NCI-H1048 (cell line): ENCODE measurements at places on chromosomes 13 and 19.

GRCh38 chr19:12485052-12485416 lies 418 bp upstream of the ZNF709 start:
- DNase-seq = no peak

DNA sequence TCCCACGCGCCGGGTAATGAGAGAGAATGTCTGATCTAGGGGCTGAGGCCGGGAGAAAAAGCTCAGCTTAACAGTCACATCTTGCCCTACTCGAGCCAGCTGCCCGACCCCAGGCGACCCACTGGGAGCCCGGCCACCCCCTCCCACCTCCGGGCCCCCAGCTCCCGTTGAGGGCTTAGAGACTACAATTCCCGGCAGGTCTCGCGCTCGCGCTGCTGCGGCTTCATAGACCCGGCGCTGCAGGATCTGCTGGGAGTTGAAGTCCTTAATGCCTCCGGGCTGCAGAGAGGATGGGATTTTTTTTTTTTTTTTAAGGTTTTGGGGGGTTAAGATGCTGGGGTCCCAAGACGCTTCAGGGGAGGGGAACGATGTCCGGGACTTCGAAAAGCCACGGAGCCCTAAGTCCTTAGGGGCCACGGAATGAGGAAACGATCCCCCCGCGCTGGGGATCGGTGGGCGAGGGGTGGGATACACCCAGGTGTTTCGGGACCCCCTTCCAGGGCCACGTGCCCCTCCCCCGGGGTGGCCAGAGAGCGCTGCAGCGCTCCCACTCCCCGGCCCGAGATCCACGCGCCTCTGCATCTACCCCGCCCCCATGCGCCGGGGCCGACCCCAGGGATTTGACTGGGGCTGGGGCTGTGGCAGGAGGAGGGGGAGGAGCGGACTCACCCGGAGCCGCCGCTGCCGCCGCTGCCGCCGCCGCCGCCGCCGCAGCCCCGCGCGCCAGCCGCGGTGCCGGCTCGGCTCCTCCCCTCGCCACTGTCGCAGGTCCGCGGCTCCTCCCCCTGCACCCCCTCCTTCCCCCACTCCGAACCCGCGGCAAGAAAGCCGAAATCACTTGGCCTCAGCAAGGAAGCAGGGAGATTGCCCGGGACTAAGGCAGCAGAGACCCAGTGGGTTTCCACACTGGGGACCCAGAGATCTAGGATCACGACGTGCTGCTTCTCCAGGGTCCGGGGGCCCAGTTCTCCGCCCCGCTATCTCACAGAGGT lies at the start of gene SYT3:
SYT3 (minus strand) TSS at position 761 of the 992 bp plus-strand sequence. CDS start 2,470 bp downstream, outside the sequence.
- DNase-seq = no peak

GRCh38 chr13:31801088-31801487 lies 61.8 kb downstream of the RXFP2 start:
- no peak for DNase-seq

- no peak for DNase-seq
Observed at GRCh38 chr19:32324631-32325285, 20.7 kb upstream of the ZNF507 start.

- DNase-seq = no peak
Observed at GRCh38 chr13:114122591-114123211, 9.7 kb downstream of the RASA3 start.

- no peak for DNase-seq
Observed at GRCh38 chr13:44340508-44340907, 33.1 kb upstream of the SERP2 start.

DNA sequence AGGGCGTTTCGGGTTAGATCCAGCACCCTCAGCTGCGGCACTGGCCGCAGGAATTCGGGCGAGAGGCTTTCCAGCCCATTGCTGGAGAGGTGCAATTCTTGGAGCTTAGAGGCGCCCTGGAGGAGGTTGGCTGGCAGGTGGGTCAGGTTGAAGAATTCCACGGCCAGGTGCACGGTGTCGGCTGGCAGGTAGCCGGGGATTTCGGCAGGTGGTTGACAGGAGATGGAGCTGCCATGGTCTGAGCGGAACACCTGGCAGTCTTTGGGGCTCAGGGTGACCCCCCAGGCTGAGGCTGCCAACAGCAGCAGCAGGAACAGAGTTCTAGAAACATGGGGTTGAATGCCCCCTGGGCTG lies 1.3 kb downstream of the LRG1 start:
- DNase-seq = no peak

- no peak for DNase-seq
Observed at GRCh38 chr13:65660731-65661130, 1569.4 kb downstream of the PCDH9 start.

DNA sequence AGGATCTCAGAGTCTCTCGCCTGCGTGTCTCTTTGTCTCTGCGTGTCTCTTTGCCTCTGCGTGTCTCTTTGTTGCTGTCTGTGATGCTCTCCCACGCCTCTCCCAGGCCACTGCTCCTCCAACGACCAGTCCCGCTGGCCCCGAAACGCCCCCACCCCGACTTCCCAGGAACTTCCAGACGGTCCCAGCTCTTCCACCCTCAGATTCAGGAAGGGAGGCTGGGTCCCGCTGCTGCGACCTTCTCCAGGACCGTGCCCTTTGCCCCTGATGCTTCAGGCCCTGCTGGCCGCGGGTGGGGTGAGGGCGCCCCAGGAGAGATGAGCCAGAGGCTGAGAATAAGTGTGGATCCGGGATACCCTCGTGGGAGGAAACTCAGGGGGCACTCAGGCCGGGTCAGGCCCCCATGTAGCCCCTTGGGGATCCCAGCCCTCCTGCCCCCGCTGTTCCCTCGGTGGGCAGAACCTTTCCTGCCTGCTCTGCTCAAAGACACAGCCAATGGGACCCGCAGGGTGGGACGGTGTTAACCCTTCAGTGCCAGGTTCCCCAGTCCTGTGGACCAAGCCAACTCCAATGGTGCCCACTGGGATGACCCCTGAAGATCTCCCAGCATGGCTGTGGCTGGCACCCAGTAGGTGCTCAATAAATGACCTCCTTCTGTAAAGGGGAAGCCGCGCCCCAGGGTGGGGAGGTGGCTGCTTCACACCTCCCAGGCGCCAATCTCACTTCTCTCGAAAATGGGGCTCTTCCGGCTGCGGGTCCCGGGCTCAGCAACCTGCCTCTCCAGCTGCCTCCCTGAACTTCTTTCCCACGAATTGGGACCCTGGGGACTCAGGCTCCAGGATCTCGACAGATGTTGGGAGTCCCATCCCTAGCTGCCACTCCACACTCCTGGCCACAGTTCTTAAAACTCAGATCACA lies 1.5 kb upstream of the S1PR5 start:
- DNase-seq = no peak

DNA sequence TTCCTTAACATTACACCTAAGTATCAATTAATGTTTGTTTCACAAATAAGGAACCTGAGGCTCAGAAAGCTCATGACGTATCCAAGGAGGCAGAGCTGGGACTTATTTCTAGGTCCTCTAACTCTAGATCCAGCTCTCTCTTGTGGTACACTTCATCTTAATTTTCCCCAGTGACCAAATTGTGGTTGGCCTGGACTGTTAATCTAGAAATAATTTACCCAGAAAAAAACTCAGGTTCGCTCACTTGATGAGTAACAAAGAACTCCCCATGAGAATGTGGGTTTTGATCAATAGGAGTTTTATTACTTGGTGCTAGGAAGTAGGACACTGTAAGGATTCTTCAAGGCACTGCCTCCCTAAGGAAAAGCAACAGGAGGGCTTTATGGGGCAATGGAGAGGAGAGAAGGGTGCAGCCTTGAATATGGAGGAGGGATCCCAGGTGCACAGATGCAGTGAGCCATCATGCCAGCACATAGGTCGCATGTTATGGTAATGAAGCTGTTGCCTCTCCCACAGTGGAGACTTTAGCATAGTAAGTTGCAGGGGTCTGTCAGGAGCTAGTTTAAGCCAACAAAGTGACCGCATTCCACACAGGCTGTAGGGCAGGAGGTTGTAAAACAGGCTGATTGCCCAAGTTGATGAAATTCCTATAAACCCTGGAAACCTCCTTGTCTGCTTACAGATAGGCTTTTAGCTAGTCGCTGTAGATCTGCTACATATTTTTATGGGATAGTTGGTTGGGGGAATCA lies 14.7 kb downstream of the RAP2A start:
- no peak for DNase-seq

DNA sequence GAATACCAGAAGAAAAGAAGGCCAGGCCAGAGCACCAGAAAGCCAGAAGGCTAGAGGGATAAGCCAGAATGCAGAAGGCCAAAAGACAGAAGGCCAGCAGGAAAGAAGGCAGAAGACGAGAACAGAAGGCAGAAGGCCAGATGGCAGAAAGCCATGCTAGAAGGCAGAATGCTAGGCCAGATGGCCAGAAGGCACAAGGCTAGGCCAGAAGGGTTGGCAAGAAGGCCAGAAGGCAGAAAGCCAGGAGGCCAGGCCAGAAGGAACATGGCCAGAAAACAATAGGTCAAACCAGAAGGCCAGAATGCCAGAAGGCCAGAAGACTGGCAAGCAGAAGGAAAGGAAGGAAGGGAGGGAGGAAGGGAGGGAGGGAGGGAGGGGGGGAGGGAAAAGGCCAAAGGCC lies 188.8 kb downstream of the TUBA3C start:
- DNase-seq = no peak

DNA sequence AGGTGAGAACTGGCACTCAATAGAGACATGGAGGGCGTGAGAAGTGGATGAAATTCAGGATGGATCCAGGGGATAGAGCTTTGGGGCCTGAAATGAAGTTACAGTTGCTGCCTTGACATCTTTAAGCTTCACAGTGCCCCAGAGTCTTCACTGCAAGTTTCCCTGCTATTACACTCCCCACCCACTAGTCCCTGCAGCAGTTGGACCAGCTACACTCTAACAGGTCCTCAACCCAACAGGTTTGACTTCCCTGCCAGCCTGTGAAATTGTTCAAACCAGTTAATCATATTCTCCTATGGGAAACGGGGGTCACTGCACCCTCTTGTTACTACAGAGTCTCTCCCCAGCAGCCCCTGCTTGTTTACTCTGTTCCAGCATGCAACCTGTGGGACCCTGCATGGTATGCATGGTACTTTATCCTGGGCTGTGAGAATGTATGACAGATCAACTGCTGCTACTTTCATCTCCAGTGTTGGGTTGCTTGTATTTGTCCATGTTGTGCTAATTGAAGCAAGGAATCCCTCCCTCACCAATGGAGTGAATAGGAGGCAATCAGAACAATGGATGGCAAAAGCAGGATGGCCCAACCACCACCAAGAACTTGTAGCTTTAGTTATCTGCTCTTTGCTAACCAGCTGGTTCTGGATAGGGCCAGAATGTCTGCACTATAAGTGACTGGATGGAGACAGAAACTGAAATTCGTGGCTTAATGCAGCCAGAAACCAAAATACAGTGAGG lies 314.2 kb downstream of the OLFM4 start:
- no peak for DNase-seq

DNA sequence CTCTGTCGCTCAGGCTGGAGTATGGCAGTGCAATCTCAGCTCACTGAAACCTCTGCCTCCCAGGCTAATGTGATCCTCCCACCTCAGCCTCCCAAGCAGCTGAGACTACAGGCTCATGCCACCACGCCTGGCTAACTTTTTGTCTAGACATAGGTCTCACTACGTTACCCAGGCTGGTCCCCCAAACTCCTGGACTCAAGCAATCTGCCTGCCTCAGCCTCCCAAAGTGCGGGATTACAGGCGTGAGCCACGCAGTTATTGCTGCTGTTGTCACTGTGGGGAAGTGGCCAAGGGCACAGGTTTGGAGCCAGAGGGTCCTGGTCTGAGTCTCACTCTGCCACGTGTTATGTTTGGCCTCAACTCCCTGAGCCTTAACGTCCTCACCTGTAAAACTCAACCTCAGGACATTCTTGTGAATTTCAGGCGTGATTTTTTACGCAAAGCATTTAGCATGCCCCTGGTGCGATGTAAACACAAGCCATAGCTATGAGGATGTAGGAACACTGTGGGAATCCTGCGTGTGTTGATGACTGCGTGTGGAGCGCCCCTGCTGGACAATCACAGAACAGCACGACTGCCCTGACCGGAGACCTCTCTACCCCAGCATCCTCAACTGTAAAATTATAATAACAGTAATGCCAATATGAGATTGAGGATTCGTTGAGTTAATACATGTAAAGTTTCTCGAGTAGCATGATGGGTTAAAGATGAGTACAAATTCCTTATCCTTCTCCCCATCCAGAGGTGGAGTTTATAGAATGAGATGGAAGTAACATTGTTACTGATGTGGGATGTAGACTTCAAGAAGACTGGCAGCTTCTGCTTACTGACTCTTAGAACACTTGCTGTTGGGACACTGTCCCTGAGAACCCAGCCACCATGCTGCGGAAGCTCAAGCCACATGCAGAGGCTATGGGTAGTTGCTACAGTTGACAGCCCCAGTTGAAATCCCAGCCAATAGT lies 41.8 kb upstream of the PNMA8B start:
- DNase-seq = no peak

DNA sequence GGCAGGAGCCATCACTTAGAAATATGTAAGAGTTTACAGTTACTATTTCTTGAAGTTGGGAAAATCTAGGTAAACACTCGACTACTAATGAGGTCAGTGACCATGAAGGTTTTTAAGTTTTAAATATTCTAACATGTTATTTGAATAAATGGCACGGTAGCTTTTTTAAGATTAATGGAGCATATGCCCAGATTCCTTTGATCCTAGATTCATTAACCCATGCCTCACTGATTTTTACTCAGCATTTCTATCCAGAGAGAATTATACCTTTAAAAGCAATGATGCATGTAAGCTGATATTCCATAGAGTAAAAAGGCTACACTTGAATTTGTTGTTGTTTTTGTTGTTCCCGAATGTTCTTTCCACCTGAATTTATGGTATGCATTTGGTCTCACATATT lies 541.4 kb downstream of the DACH1 start:
- no peak for DNase-seq

- no peak for DNase-seq
Observed at GRCh38 chr13:79749566-79749965, 268.6 kb downstream of the NDFIP2 start.

DNA sequence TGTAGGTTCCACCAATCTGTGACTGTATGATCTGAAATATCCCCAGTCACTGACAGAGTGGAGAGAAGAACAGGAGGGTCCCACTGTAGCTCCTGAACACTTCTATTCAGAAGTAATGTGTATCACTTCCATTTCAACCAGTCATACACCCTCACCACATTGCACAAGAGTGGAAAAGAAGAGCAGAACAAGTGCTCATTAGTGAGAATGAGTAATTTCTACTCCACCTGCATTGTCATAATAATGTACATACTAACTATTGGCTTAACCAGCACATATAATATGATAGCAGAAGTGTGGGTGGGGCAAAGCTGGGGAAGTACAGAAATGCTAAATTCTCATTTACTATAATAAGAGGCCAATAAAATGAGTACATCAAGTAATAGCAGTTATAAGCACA lies 342.7 kb downstream of the LMO7 start:
- no peak for DNase-seq
